Tibial nerve (tissue), 4 donors: ENCODE measurements at places on chromosomes 6 and 20.

GRCh38 chr6:56026455-56027180 lies 151.2 kb upstream of the BMP5 start:
- H3K4me1 ChIP-seq = no peaks in the 10 kb centered on the region
- H3K27me3 ChIP-seq = no peaks in the 10 kb centered on the region
- no peaks in the 10 kb centered on the region for H3K36me3 ChIP-seq

DNA sequence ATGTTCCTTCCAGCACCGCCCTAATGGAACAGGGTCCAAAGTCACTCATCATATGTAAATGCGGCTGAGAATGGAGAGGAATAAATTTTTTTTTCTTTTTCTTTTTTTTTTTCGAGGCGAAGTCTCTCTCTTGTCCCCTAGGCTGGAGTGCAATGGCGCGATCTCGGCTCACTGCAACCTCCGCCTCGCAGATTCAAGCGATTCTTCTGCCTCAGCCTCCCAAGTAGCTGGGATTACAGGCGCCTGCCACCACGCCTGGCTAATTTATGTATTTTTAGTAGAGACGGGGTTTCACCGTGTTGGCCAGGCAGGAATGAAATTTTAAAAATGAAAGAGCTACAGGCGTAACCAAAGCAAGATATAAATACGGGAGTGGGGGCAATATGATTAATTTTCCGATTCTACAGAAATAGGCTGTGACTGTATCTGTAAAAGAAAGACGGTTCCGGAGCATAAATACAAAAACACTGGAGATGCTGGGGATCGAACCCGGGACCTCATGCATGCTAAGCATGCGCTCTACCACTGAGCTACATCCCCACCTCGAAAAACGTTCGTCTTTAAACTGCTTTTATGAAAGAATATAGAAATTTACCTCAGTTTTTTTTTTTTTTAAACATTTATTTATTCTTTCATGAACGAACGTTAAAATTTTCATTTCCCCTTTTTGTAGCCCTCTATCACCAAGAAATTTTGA lies 132.2 kb downstream of the GPX5 start:
- no peaks in the 10 kb centered on the region for H3K4me1 ChIP-seq
- DNase-seq = peak; percentile 33
- H3K4me3 ChIP-seq = peak overlapping the region; percentile 39
- peaks cover 11% of the 10 kb centered on the region for H3K27me3 ChIP-seq

GRCh38 chr6:142823256-142823902 lies 121.6 kb downstream of the HIVEP2 start:
- H3K27me3 ChIP-seq = no peaks in the 10 kb centered on the region
- H3K4me1 ChIP-seq = no peaks in the 10 kb centered on the region
- H3K27ac ChIP-seq = no peak overlapping the region
- DNase-seq = no peak
- no peaks in the 10 kb centered on the region for H3K36me3 ChIP-seq
- H3K4me3 ChIP-seq = no peak overlapping the region

- H3K27me3 ChIP-seq = no peaks in the 10 kb centered on the region
- DNase-seq = no peak
- no peak overlapping the region for H3K27ac ChIP-seq
- no peaks in the 10 kb centered on the region for H3K4me1 ChIP-seq
Observed at GRCh38 chr6:582370-582769, 74.5 kb downstream of the HUS1B start.

DNA sequence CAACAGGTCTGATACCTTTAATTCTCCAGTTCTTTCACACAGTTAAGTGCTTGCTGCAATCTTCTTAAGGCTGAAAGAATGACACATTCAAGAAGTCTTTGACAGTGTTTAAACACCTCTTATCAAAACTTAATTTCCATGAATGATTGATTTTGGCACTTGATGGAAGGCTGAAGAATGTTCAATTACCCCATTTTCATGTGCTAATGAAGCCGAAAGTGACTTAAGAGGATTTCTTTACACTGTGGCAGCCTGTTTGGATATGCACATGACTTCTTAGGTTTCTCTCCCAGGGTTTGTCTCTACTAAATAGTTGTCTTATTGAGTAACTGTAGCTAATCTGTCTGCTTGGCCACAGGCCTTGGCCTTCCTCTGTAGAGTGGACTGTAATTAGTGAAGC lies 81.1 kb upstream of the PRDM1 start:
- no peak overlapping the region for H3K4me3 ChIP-seq
- no peak overlapping the region for H3K27ac ChIP-seq
- no peaks in the 10 kb centered on the region for H3K36me3 ChIP-seq
- H3K4me1 ChIP-seq = no peaks in the 10 kb centered on the region
- DNase-seq = no peak
- no peaks in the 10 kb centered on the region for H3K27me3 ChIP-seq

GRCh38 chr6:11208267-11208666 lies 24.2 kb downstream of the NEDD9 start:
- peak overlapping the region; percentile 87 for H3K27ac ChIP-seq
- H3K4me1 ChIP-seq = peaks cover 37% of the 10 kb centered on the region
- no peak for DNase-seq
- H3K36me3 ChIP-seq = no peaks in the 10 kb centered on the region
- no peak overlapping the region for H3K4me3 ChIP-seq
- no peaks in the 10 kb centered on the region for H3K27me3 ChIP-seq

- H3K4me3 ChIP-seq = no peak overlapping the region
- DNase-seq = no peak
- no peak overlapping the region for H3K27ac ChIP-seq
- H3K27me3 ChIP-seq = no peaks in the 10 kb centered on the region
- no peaks in the 10 kb centered on the region for H3K36me3 ChIP-seq
- H3K4me1 ChIP-seq = no peaks in the 10 kb centered on the region
Observed at GRCh38 chr20:11302436-11302835, 615.3 kb upstream of the BTBD3 start.

GRCh38 chr6:104540743-104541142 lies 319.0 kb downstream of the HACE1 start:
- no peaks in the 10 kb centered on the region for H3K4me1 ChIP-seq
- H3K27me3 ChIP-seq = no peaks in the 10 kb centered on the region
- no peak overlapping the region for H3K27ac ChIP-seq
- no peak overlapping the region for H3K4me3 ChIP-seq

DNA sequence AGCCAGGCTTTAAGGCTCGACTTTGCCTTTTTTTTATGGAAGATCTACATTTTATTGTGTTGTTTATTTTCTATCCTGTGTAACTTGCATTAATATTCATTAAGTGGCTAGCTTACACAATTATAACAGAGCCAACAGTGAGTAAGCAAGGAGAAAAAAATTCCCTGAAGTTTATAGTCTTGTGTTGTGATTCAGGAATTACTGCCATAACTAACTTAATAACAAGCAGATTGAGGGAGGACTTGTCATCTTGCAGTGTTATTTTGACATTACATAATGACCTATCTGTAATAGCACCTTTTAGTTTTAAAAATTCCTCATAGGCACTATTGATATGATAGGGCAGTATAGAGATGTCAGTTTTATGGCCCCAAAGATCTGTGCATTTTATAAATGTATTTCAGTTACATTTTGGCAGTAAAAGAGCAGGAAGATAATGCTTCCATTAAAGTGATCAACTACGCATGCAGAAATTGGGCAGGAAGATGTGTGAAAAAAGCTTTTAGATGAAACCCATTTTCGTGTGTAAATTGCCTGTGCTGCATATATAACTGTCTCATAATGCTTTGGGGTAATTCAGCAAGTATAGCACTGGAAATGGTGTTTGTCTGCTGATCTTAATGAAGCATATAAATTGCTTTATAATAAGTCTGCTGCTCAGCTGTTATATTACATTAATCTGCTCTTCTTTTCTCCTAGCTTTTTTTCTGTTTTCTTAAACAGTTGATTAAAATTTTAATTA lies 123.0 kb downstream of the SMAP1 start:
- no peaks in the 10 kb centered on the region for H3K36me3 ChIP-seq
- no peaks in the 10 kb centered on the region for H3K27me3 ChIP-seq
- no peak for DNase-seq
- no peak overlapping the region for H3K27ac ChIP-seq
- no peaks in the 10 kb centered on the region for H3K4me1 ChIP-seq
